ENCODE measurements at places on chromosomes 1 and 21.

- no peak for DNase-seq
Measured at GRCh38 chr21:40208948-40209345, 341.7 kb downstream of the PCP4 start.

DNA sequence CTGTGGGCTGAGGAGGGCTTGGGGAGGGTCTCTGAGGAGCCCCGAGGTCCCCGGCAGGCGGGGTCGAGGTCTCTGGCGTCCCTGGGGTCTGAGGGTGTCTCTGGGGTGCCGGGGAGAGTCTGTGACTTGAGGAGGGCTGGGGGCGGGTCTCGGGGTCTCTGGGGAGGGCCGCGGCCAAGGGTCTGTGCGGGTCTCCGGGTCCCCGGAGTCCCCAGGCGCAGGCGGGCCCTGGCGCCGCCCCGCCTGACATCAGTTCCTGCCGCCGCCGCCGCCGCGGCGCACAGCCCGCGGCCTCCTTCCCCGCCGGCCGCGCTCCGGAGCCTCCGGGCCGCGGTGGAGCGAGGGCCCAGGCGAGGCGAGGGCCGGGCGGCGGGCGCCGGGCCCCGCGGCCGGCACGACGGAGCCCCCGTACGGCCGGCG is at the start of gene PLEKHM2:
Gene PLEKHM2 (plus strand): TSS at position 279 of the 420 bp plus-strand sequence. CDS start 239 bp downstream, outside the sequence.
- peak; percentile 63 for DNase-seq

DNA sequence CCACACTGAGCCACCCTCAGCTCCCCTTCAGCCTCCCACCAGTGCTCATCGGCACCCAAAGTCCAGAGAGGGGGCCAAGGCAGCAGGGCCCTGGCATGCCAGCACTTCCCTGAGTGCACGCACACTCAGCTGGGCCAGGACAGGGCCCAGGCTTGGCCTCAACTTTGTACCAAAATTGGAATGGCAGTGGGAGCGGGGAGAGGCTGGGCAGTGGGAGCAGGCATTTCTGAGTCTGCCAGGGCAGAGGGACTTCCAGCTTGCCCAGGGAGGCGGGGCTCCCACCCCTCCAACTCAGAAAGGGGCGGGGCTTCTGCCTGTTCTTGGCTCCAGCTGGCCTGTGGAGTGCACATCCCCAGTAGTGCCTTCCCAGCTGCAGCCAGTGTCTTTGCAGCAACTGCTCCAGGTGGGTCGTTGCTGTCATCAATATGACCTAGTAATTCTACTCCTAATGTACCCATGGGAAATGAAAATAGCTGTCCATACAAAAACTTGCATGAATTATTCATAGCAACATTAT is 10.3 kb upstream of the SNX7 start:
- DNase-seq: no peak

DNA sequence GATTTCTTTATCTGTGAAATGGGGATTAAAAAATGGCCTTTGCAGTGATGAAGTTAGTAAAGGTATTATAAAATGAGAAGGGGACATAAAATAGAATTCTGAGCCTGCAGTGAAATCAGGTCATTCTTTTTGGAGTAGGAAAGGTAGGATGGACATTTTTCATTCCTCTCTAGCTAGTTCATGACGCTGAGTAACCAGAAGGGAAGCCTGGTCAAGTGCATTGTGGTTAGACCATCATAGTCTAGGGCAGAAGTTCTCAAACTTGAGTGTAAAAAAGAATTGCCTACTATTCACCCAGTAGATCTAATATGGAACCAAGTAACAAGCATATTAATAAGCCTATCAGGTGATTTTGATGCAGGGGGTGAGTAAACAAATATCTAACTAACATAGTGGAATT is 50.8 kb downstream of the TGFB2 start:
- DNase-seq: no peak

DNA sequence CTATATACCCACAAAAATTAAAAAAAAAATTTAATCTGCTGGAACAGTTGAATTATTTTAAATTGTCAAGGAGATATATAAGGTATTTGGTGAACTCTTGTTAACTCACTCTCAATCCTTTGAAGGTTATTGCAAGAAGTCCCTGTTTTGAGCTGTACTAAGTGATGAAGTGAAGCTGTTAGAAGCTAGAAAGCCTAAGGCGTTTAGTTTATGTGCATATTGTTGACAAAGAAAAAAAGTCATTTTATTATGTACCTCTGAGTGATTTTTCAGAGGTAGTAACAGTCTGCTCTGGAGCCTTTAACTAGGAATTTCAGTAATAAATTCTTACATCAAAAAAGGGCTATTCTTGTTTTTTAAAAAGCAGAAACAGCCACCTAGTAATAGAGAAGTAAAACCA is 59.6 kb downstream of the TMEM200B start:
- no peak for DNase-seq

DNA sequence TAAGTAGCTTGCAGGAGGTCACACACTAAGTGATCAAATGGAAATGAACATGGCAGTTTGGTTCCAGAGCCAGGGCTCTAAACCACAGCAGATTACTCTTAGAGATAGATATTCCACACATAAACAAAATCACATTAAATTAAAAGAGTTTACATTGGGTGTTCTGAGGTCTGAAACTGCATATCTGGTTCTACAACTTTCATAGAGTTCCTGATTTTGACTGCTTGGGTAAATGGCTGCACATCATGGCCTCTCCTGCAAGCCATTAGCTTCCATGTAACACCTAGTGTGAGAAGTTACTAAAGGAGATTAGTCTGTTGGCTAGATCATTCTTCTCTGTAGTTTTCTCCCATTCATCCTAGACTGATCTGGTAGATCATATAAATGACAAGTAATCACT is 12.8 kb upstream of the XCL2 start:
- no peak for DNase-seq

DNA sequence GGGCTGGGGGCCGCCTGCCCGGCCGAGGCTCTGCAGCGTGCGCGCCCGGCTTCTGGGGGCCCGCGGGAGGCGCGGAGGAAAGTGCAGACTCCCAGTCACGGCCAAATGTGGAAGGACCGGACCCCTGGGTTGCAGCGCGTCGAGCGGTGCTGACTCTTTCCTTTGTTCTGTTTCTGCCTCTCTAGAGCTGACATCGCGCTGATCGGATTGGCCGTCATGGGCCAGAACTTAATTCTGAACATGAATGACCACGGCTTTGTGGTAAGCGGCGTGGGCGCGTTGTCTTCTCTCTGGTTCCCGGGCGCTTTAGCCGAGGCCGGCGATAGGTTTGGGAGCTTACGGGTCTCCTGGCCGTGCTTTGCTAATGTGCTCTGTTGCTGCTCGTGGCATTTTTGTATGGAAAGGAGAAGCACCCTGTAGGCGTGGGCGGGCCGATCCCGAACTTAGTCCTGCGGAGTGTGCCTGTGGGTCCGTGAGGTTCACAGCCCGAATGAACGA is 629 bp downstream of the PGD start:
- DNase-seq: no peak

DNA sequence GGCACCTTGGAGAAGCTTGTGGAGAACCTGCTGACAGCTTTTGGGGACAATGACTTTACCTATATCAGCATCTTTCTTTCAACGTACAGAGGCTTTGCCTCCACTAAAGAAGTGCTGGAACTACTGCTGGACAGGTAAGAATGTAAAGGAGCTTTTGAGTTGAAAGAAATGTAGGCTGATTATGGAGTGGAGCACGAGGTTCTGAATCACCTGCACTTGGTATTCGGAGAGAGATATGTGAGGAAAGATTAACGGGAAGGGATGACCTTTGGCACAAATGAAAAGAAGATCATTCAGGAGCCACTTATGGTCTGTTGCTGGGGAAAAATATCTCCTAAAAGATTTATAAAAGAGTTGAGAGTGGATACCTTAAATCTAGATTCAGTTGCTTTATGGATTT is 42.7 kb downstream of the RGL1 start:
- no peak for DNase-seq

- no peak for DNase-seq
Measured at GRCh38 chr1:92043621-92044020, 13.8 kb downstream of the EPHX4 start.

DNA sequence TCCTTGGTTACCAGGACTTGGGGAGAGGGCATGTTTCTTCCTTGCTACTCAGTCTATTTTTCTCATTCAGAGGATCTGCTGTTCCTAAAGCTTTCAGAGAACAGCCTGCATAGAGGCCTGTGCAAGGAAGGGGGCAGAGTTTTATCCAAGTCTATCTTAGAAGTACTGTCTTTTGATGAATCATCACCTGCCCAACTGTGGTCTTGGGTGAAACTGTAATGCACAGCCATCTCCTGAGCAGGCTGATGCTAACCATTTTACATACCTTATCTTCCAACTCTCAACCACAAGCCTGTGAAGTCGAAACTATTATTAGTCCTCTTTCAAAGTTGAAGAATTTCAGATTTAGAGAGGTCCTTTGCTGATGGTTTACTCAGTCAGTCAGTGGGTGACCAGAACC is 368.0 kb downstream of the HHAT start:
- no peak for DNase-seq

- DNase-seq: no peak
Measured at GRCh38 chr1:45518910-45519309, 2.8 kb downstream of the PRDX1 start.

DNA sequence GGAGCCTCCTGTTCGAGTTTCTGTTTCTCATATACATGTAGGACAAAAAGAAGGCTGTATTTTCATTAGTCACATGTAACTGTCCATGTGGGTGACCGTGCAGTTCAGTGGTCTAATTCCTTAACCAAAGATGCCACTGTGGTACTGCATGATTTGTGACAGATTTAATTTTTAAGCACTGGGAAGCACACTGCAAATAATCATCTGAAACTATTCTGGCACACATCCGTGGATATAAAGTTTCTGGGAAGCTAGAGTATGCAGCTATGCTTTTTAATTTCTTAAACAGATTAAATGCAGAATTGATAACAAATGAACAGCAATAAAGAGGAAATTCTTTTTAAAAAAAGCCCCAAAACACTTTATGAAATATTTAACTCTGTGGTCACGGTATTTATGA is 254.8 kb downstream of the LMO4 start:
- DNase-seq: no peak

GRCh38 chr1:154975409-154976059 is 1.1 kb downstream of the CKS1B start:
- peak; percentile 70 for DNase-seq

DNA sequence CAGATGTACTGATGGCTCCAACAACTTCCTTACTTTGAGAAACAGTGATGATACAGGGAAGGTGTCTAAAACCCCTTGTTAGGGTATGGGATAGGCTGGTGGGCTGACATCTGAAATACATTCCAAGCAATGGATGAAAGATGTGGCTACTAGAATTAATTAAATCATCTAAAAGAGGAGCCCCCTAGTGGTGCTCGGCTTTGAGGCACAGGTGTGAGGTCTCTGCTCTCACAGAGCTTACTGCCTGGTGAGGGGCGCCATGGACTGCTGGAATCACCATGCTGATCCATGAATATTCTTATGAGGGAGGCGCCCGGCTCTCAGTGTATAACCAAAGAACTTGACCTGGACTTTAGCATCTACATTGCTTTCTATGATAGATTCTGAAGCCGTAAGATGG is 48.5 kb downstream of the GNG4 start:
- peak; percentile 32 for DNase-seq

- no peak for DNase-seq
Measured at GRCh38 chr1:215113776-215114153, 31.2 kb downstream of the KCNK2 start.

DNA sequence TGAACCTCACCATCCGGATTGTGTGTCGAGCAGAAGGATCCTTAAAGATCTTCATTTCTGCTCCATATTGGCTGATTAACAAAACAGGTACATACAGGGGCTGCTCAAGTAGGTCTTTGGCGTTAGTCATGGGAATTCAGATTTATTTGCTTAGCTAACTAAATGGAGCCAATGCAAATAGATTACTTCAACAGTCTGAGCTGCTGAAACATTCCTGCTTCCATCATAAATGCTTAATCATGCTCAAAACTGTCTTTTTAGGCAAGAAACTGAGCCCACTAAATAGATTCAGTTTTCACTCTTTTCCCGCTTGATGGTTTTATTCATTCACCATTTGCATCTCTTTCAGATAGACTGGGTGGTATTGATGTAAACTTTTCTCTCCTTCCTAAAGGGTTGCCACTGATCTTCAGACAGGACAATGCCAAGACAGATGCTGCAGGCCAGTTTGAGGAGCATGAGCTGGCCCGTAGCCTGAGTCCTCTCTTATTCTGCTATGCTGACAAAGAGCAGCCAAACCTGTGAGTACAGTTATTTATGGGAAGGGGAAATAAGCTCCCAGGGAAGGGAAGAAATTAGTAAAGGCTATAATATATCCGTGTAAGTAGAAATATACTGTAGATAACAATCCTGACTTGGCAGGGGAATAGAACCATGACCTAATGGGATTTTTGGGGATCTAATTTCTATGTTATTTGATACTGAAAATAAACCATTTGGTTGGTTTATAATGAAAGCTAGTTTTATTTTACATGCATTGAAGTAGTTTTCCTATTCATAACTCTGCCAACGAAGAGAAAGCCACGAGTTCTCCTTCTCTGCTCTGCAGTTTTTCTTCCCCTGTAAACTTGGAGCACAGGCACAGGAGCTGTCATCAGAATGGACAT is 126.4 kb downstream of the VPS13D start:
- DNase-seq: no peak

GRCh38 chr21:38567335-38567969 is 69.2 kb upstream of the ERG start:
- no peak for DNase-seq

DNA sequence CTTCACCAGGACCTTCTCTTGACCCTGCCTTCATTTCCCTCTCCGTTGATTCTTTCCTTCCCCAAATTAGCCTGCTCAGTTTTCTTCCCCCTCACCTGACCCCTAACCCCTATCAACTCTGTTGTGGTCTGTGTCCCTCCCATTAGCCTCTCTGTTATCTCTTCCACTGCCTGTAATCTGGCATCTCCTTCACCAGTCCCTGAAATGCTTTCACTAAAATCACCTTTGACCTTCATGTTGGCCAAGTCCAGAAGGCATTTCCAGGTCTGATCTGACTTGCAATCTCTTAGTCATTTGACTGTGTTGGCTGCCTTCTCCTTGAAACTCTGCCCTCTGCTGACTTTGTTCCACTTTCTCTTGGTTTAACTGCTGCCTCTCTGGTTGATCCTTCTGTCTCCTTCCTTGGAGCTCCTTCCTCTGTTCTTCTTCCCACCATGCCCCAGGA is 28.2 kb downstream of the ATP8B2 start:
- no peak for DNase-seq

DNA sequence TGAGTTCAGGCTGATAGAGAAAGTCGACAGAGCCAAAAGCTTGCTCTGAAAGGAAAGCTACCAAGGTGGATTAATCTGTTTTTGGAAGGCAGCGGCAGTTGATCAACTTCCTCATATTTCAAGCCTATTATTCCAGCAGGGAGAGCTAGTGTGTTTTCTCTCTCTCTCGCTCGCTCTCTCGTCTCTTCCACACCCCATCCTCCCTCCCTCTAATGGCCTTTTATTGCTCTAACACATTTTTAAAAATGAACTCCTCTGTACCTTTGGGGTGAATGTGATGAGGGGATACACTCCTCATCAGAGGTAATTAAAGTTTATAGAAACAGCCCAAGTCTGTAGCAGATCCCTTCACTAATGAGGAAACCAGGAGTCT is 126.4 kb downstream of the CLIC6 start:
- no peak for DNase-seq

DNA sequence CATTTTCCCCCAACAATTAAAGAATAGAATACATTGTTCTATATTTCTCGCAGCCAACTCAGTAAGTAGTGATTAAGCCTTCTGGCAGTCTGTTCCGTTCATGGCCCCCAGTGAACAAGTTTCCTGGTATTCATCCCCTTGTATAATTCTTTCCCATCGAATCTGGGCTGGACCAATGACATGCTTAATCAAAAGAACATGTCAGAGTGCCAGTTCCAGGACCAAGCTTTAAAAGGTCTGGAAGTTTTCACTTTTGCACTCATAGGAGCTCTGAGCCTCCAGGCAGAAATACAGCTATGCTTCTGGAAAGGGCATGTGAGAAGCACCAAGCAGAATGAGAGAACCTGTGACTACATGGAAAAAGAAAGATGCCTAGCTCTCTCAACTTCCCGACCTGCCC is 22.5 kb upstream of the DPYD start:
- DNase-seq: no peak

GRCh38 chr1:206816390-206817287 is 44.3 kb upstream of the IL10 start:
- peak; percentile 41 for DNase-seq

Data from stimulated activated CD4-positive, alpha-beta T cell treated with anti-CD3 and anti-CD28 coated beads, Interleukin-2, amount 100 ng/mL, for 24 hours (primary cell).